Testis (tissue), 5 donors: ENCODE measurements at places on chromosomes 2 and 18. TPM values are rescaled to one million over a fixed set of nuclear protein-coding genes. Genes with fewer than 3 reads are reported as not detected.

The B3GNT7 gene
- 5.0 TPM for total RNA-seq

The TNS1 gene
- 227 TPM for total RNA-seq

The HOXD3 gene
- 14.0 TPM for total RNA-seq

The ESPNL gene
- total RNA-seq, result 2.8 TPM

The CDKL4 gene
- total RNA-seq, result 4.2 TPM

The HSPE1 gene
- 43.3 TPM for total RNA-seq

The PMS1 gene
- 81.8 TPM for total RNA-seq

The TUBA4B gene
- not detected for total RNA-seq

The DNER gene
- 2.0 TPM for total RNA-seq

The PROM2 gene
- total RNA-seq, result 2.1 TPM

The PLCD4 gene
- 9.0 TPM for total RNA-seq

The DSC3 gene
- 0.19 TPM for total RNA-seq

The AKAIN1 gene
- total RNA-seq, result not detected

The CFAP65 gene
- 23.7 TPM for total RNA-seq
